ENCODE measurements at places on chromosomes 2 and 18. TPM values are rescaled to one million over a fixed set of nuclear protein-coding genes. Genes with fewer than 3 reads are reported as not detected.

GRCh38 chr2:153163055-153163454 is 315.5 kb downstream of the RPRM start:
- DNase-seq = peak; percentile 35

- no peak for DNase-seq
Measured at GRCh38 chr2:138104071-138104470, 139.8 kb downstream of the HNMT start.

GRCh38 chr2:240287011-240287410 is 146.6 kb upstream of the OTOS start:
- no peak for DNase-seq

DNA sequence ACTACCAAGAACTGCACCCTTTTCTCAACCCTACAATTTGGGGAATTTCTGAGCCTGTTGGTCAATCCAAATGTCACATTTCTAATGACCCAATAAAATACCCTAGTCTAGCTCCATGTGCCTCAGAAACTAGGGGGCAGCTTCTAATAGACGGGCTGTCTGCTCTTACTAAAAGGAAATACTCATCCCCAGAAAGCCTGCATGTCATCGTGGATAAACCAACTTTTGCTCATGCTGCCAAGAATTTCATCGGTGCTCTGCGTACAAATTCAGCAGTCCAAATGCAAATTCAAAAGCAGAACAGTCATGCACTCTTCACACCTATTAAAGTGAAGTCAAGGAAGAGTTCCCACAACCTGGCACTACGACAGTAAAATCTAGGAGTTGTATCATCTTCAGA is 377.3 kb downstream of the LNPK start:
- no peak for DNase-seq

DNA sequence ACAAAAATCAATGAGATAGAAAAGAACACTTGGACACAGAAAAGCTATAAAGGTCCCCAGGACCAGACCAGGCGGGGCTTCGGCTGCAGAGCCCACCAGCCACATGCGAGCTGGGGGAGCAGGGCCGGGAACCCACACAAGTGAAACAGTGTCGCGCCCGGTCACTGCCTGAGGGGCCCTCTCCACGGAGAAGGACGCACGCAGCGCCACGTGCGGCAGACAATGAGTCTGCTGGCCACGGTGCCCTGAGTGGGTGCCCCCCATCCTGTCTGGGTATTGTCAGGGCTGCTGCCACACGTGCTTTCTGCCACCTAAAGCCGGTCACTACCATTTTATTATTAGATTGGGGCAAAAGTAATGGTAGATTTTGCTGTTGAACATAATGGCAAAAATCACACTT is 207.9 kb upstream of the HDAC4 start:
- DNase-seq = no peak

Gene AGXT
- total RNA-seq = not detected

DNA sequence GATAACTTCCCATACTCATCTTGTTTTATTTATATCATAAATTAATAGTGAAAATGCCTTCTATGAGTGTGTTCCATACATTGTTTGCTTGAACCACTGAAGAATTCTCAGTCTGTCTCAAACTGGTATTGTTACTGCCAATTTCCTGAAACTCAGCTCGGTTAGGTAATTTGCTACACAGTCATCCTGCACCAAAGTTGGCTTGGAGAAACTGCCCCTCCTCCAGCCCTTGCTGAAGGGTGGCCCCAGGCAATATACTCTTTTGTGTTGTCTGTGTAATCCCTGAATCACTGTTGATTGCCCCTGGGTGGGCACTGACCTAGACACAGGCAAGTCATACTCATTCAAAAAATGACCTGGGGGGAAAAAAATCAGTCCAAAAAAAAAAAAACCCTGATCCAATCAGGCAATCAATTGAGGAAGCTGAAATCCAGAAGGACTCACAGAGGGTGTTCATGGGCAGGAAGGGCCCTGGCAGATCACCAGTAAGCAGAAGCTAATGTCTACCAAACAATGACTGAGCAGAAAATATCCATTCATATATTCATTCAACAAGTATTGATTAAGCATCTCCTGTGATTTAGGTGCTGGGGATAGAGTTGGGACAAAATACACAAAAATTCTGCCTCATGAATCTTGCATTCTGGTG is 3.8 kb upstream of the SESTD1 start:
- DNase-seq = peak; percentile 97

DNA sequence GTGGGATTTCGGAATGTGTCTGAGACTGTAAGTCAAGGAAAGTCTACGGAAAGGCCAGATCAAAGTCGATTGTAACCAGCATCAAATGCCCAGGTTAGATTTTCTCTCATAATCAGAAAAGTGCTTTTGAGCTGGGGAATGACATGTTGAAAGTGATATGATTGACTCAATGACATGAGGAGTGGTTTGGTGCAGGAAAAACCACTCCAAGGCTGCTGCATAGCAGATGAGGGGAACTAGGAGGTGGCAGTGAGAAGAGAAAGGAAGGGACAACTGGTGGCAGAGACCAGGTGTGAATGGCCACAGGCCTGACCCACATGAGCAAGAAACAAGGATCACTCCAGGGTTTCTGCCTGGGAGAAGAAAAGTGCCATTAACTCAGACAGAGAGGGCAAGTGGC is 822 bp downstream of the SLC35F6 start:
- DNase-seq = no peak

GRCh38 chr2:221330436-221330835 is 241.7 kb downstream of the EPHA4 start:
- no peak for DNase-seq

Gene ANKAR
- 2.1 TPM for total RNA-seq

DNA sequence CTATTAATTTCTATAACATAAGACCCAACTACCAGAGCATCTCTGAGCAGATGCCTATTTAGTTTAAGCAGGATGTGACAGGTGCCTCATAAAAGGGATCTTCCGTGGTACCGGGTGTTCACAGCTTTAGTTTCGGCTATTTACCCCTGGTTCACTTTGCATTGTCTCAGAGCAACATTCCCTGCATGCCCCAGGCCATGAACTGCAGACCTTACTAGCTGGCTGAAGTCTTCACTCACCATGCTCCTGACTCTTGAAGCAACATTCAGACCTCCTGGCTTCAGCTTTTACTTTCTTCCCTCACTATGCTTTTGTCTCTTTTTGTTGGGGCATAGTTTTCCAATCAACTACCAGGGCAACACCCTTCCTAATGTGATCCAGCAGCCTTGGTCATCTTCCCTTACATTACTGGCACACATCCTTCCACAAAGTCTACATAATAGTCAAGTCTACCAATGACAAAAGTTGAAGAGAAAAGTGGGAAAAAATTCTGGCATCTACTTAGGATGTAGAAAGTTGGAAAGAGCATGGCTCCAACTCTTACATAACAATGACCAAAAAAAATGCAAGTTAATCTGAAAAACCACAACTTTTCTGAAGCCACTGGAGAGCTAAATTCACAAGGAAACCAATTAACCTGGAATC is 99.2 kb downstream of the SESTD1 start:
- no peak for DNase-seq

GRCh38 chr2:239329972-239330572 is 70.7 kb downstream of the HDAC4 start:
- DNase-seq = no peak

Gene LYPD1
- total RNA-seq = under 0.01 TPM

Gene CYS1
- 0.26 TPM for total RNA-seq

- DNase-seq = peak; percentile 52
Measured at GRCh38 chr2:219120082-219120481, 40.5 kb downstream of the NHEJ1 start.

GRCh38 chr2:31233741-31234682 is at the start of gene EHD3:
EHD3 (plus strand) TSS chr2:31234152; CDS start chr2:31234622, 470 bp downstream.
- DNase-seq = peak; percentile 76

Gene SLC5A7
- not detected for total RNA-seq

DNA sequence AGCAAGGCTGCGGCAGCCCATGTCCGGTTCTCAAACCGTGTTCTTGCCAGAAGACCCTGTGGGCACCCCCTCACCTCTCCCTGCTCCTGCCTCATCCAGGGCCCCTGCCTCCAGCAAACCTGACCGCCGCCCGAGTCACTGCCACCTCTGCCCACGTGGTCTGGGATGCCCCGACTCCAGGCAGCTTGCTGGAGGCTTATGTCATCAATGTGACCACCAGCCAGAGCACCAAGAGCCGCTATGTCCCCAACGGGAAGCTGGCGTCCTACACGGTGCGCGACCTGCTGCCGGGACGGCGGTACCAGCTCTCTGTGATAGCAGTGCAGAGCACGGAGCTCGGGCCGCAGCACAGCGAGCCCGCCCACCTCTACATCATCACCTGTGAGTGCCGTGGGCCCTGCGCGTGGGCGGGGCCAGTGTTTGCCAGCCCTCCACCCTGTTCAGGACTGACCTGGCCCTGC is 32.2 kb downstream of the MTERF4 start:
- no peak for DNase-seq

GRCh38 chr2:33354981-33355380 is 121.5 kb upstream of the RASGRP3 start:
- no peak for DNase-seq

Gene OBSL1
- 15.2 TPM for total RNA-seq

Gene MYCN
- not detected for total RNA-seq
